ENCODE measurements at places on chromosomes 6 and 20. TPM values are rescaled to one million over a fixed set of nuclear protein-coding genes. Genes with fewer than 3 reads are reported as not detected.

DNA sequence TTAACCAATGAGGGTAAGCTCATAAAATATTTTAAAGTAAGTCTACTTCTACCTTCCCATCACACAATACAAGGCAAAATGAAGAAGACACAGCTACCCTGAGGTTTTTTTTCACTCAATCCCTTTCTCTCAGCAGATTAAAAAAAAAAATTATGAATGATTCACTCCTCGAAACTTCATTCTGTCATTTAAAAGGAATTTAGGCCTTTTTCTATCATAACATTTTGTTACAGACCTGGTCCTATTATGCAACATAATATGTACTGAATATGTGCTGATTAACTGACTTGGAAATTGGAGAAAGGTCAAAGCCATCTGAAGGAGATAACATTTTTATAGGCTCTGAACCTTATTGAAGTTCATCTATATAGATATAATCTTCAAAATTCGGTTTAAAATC lies 45.5 kb downstream of the PRL start:
- DNase-seq: no peak

GRCh38 chr6:121677571-121677970 lies 242.1 kb downstream of the GJA1 start:
- DNase-seq: no peak

DNA sequence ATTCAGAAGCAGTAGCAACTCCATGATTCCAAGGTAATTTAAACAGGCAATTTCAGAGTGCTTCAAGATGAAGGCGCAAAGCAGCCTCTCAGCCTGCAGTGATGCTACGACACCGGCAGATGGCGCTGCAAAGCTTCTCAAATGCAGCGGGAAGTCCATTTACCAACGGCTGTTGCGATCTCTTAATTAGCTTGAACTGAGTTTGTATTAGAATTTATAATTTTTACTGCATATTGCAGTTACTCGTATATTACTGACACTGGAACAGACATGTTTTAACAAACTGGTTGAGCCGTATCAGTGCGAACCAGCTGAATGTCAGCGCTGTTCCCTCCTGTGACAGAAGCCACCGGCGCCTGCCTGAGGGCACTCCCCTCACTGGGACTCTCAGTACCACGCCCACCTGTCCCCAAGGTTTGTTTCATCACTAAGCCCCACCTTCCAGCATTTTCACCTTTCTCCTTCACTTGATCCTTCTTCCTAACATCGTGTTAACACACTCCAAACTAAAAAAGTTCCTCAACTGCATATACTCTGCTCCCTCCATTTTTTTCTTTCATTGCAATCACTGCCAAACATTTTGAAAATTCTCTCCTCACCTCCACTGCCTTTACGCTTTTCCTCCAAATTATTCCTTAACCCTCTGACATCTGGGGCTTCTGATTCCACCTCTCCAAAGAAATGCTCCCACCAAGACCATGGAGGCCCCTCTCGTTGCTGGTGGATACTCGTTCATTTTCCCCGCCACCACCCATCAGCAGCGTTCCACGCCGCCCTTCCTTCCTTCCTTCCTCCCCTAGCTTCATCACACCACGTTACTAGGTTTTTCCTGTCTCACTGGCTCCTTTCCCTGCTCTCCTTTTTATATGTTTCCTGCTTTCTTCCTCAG lies 14.5 kb downstream of the GNL1 start:
- peak; percentile 62 for DNase-seq

DNA sequence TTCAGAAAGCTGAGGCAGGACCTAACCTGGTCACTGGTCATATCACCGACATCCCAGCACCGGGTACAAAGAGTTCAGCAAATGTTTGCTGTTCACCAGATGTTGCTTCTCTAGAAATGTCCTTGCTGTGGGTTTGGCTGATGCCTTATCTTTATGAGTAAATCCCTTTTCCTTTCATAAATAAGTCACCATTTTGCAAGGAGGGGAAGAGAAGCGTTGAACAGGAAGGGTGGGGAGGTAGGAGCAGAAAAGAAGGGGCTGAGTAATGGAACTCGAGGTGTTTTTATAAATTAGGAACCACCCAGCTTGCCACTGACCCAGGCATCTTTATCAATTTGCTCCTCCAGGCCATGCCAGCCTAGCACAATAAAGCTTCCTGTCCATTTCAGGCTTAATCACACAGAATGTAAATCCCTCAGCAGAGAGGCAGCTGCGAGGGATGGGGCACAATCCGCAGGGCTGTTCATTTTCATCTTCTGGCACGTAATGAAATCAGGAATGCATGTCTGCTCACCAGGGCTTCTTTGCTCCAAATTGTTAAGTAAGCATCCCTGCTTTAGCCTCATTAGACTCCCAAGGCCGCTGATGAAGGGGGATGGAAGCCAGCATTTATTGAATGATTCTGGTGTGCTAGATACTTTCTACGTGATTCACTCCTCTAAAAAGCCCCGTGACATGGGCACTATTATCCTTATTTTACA lies 371.9 kb upstream of the CHD6 start:
- no peak for DNase-seq

Gene DOK5
- total RNA-seq: 11.7 TPM

Gene ZC3H12D
- 0.41 TPM for total RNA-seq
